ENCODE measurements at places on chromosomes 5 and 9. TPM values are rescaled to one million over a fixed set of nuclear protein-coding genes. Genes with fewer than 3 reads are reported as not detected.

MARVELD2 gene
- total RNA-seq: 0.17 TPM

C9orf85 gene
- total RNA-seq: 9.2 TPM

IL31RA gene
- 2.9 TPM for total RNA-seq

RCL1 gene
- 36.8 TPM for total RNA-seq

PCDHGB2 gene
- total RNA-seq: 1.0 TPM

LSM11 gene
- 4.6 TPM for total RNA-seq

NIM1K gene
- total RNA-seq: 0.68 TPM

SLC6A18 gene
- not detected for total RNA-seq

GARIN3 gene
- total RNA-seq: not detected

ELOVL7 gene
- total RNA-seq: 0.93 TPM

SPATA31A7 gene
- not detected for total RNA-seq

ZNF618 gene
- total RNA-seq: 0.02 TPM

DNAJC21 gene
- total RNA-seq: 49.0 TPM

EPB41L4B gene
- 0.61 TPM for total RNA-seq

RGS7BP gene
- not detected for total RNA-seq

SPACA9 gene
- total RNA-seq: 1.1 TPM

SLC25A2 gene
- total RNA-seq: 0.56 TPM

GAS1 gene
- total RNA-seq: 0.20 TPM

TMC1 gene
- 0.27 TPM for total RNA-seq

COL5A1 gene
- total RNA-seq: 0.15 TPM

HCN1 gene
- not detected for total RNA-seq

C6 gene
- total RNA-seq: not detected

PCDHGA10 gene
- total RNA-seq: 0.27 TPM

MTX3 gene
- 21.9 TPM for total RNA-seq

CLIC3 gene
- 1.8 TPM for total RNA-seq

PRDM9 gene
- total RNA-seq: not detected

OR13C4 gene
- total RNA-seq: not detected

OMD gene
- not detected for total RNA-seq

RAB3C gene
- not detected for total RNA-seq

DMRT3 gene
- not detected for total RNA-seq

FOXD4L5 gene
- 0.32 TPM for total RNA-seq

PCDHGB6 gene
- total RNA-seq: 0.37 TPM

Data from T-helper 1 cell treated with Interleukin-12 subunit alpha and Interleukin-12 subunit beta and Interleukin-4 antibody, amounts not matched to agents 30 ng/mL and 1 ng/mL, for 36 hours (primary cell).